ENCODE measurements at places on chromosomes 12 and 14.

- no peak for DNase-seq
Observed at GRCh38 chr12:122856999-122857671, 21.9 kb downstream of the HIP1R start.

GRCh38 chr14:33062476-33062875 is 123.8 kb downstream of the NPAS3 start:
- no peak for DNase-seq

- DNase-seq: no peak
Observed at GRCh38 chr12:122040579-122041386, 19.1 kb downstream of the BCL7A start.

GRCh38 chr14:33315721-33316120 is 377.0 kb downstream of the NPAS3 start:
- no peak for DNase-seq

GRCh38 chr12:114439817-114440216 is 33.9 kb upstream of the TBX5 start:
- no peak for DNase-seq

DNA sequence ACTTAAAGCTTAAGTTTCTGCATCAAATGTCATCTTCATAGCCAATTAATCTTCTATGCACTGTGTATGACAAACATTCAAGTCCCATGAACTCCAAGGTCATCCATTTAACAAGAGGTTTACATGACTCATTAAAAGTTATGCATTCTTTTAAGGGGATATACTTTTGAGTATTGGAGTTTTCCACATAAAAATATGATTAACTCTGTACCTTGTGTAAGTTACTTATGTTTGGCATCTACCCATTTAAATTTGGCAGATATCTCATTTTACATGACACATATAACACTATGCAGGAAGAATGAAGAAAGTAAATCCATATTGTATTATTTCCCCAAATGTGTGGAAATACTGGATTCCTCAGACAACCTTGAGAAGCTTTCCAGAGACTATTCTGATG is 240.2 kb downstream of the PAX9 start:
- no peak for DNase-seq

DNA sequence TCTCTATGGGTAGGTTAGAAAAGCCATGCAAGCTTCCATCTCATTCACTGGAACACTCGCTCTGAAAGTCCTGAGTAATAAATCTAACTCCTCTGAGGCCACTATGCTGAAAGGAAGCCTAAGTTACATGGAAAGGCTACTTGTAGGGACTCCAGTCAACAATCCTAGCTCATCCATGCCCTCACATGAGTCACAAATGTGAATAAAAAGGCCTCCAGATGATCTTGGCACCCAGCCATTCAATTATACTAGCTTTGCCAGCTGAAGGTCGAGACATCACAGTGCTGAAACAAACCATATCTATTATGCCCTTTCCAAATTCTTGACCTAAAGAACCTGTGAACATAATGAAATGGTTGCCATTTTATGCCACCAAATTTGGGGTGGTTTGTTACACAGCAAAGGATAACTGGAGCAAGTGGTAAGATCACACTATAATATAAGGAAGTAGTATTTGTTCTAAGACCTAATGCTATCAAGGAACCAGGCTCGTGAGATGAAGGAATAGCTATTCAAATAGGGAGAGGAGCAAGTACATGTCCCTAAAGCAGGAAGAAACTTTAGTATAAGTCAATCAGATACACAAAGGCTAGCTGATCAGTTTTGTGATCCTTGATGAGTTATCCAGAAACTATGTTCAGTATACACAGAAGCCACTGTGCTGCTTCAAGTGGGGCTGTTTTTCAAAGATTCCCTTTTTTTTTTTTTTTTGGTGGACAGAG is 142.1 kb downstream of the MED13L start:
- peak; percentile 27 for DNase-seq

DNA sequence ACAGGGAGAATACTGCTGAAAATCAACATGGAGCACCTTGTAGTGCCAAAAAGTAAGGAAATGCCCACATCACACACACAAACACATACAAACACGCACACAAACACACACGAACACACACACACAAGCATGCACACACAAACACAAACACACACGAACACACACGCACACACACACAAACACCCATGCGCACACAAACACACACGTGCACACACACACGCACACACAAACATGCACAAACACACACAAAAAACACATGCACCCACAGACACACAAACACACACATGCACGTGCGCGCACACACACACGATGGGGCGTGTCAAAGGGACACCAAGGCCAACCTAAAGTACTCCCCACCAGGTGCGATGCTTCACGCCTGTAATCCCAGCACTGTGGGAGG is 61.7 kb upstream of the C14orf180 start:
- DNase-seq: no peak

DNA sequence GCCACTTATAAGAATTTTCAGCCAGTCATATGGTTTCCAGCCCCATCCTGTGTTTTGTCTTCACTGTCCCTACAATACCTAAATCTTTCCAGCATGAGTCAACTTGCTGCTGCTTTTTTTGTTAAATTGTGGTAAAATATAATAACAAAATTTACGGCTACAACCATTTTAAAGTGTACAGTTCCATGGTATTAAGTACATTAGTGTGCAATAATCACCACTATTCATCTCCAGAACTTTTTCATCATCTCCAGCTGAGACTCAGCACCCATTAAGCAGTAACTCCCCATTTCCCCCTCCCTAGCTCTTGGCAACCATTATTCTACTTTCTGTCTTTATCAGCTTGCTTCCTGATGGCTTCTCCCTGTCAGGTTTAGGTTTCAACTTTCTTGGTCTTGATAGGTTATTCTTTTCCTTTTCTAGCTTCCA is 39.1 kb downstream of the FRS2 start:
- no peak for DNase-seq

- peak; percentile 51 for DNase-seq
Observed at GRCh38 chr14:91947475-91948184, at the start of gene FBLN5. Gene FBLN5 (minus strand): TSS chr14:91947694. CDS start chr14:91947229, 465 bp downstream.

GRCh38 chr12:83153177-83153576 is 466.5 kb downstream of the TMTC2 start:
- DNase-seq: no peak

GRCh38 chr14:24339284-24340151 is at the start of gene RIPK3:
Gene RIPK3 (minus strand): TSS chr14:24339991. CDS start chr14:24339826, 165 bp downstream.
- DNase-seq: peak; percentile 52

- no peak for DNase-seq
Observed at GRCh38 chr12:109695961-109696461, 17.6 kb upstream of the FAM222A start.

DNA sequence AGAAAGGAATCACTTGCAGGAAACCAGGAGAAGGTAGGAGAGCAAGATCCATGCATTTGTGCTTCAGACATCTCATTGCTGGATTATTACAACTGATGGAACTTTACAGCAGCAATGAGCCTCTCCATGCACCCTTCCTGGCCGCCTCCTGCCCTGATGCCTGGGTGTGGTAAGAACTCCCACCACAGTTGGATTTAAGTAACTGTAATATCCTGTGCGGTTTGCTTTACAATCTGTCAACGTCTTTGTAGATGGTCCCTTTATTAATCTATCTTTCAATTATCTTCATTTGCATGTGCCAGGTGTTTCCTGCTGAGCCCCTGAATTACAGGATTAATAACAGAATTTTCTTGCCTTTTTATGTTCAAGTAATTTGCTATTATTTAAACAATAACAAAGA is 1300.5 kb upstream of the TMEM132C start:
- no peak for DNase-seq

DNA sequence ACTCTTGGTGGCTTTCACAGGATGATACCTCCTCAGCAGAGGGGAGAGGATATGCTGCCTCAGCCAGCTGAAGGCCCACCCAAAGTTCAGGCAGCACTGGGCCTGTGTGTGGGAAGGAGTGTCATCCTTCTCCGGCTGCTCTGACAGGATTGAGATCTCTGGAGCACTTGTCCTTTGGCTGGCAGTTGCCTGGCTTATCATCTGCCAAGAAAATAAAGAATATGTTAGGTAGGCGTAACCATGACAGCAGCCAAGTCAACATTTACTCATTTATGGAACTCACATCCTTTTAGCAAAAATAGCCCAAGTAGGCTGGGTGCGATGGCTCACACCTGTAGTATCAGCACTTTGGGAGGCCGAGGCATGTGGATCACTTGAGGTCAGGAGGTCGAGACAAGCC is 68.5 kb downstream of the PPFIBP1 start:
- peak; percentile 68 for DNase-seq

Measured in heart right ventricle (tissue), 16 donors.